ENCODE measurements at places on chromosomes 16 and 17. TPM values are rescaled to one million over a fixed set of nuclear protein-coding genes. Genes with fewer than 3 reads are reported as not detected.

Gene TMEM235
- total RNA-seq, result not detected

Gene GPR142
- total RNA-seq, result not detected

Gene TBC1D28
- not detected for total RNA-seq

Gene IL34
- total RNA-seq, result 1.9 TPM

- DNase-seq, result no peak
- H3K27ac ChIP-seq, result no peak overlapping the region
- H3K36me3 ChIP-seq, result no peaks in the 10 kb centered on the region
- H3K27me3 ChIP-seq, result no peaks in the 10 kb centered on the region
- no peak overlapping the region for H3K4me3 ChIP-seq
Observed at GRCh38 chr16:12096828-12097522, 120.4 kb downstream of the SNX29 start.

- H3K4me1 ChIP-seq, result no peaks in the 10 kb centered on the region
- H3K4me3 ChIP-seq, result no peak overlapping the region
- H3K27me3 ChIP-seq, result no peaks in the 10 kb centered on the region
Observed at GRCh38 chr16:89073346-89074071, 20.1 kb upstream of the ACSF3 start.

DNA sequence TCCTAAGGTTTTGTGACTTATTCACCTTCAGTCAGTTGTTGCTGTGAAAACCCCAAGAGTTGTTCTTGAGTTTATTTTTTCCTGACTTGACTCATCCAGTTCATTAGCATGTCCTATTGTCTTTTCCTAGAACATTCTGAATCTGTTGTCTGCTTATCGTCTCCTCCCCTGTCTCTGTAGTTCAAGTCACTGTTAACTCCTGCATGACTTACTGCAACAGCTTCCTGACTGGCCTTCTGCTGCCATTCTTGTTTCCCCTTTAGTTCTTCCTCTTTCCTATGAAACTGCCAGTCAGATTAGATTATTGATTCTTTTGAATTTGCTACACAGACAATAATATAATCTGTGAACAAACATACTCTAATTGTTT lies 161.5 kb downstream of the FTO start:
- no peaks in the 10 kb centered on the region for H3K4me1 ChIP-seq
- no peak overlapping the region for H3K4me3 ChIP-seq
- no peaks in the 10 kb centered on the region for H3K27me3 ChIP-seq
- H3K36me3 ChIP-seq, result no peaks in the 10 kb centered on the region
- H3K27ac ChIP-seq, result no peak overlapping the region
- DNase-seq, result no peak

DNA sequence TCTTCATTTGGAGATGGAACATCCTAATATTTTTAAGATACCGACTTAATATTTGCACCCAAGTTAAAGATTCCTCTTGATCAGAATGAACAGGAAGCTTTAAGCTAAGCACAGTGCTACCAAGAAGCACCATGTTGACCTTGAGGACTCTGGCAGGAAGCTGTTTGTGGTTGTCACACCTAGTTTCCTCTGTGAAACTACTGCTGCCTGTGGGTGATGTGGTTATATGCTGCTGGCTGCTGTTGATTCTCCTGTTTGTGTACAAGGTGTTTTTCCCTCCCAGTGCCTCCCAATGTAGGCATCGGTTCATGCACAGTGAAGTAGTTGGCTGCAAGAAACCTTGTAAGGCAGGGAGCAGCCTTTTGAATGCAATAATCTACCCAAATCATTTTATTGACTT lies 23.4 kb downstream of the RBL2 start:
- no peaks in the 10 kb centered on the region for H3K27me3 ChIP-seq
- DNase-seq, result no peak
- no peak overlapping the region for H3K4me3 ChIP-seq
- H3K27ac ChIP-seq, result no peak overlapping the region
- no peaks in the 10 kb centered on the region for H3K36me3 ChIP-seq

GRCh38 chr17:58254803-58255202 lies 16.4 kb downstream of the LPO start:
- no peaks in the 10 kb centered on the region for H3K4me1 ChIP-seq
- no peak for DNase-seq
- no peaks in the 10 kb centered on the region for H3K36me3 ChIP-seq
- H3K27ac ChIP-seq, result no peak overlapping the region
- no peaks in the 10 kb centered on the region for H3K27me3 ChIP-seq
- no peak overlapping the region for H3K4me3 ChIP-seq
